Mesenteric fat pad (tissue), 1 donor: ENCODE measurements at places on chromosomes 4 and X. TPM values are rescaled to one million over a fixed set of nuclear protein-coding genes. Genes with fewer than 3 reads are reported as not detected.

Gene CLDN2
- total RNA-seq, result 1.5 TPM

Gene VCX3B
- total RNA-seq, result not detected

DNA sequence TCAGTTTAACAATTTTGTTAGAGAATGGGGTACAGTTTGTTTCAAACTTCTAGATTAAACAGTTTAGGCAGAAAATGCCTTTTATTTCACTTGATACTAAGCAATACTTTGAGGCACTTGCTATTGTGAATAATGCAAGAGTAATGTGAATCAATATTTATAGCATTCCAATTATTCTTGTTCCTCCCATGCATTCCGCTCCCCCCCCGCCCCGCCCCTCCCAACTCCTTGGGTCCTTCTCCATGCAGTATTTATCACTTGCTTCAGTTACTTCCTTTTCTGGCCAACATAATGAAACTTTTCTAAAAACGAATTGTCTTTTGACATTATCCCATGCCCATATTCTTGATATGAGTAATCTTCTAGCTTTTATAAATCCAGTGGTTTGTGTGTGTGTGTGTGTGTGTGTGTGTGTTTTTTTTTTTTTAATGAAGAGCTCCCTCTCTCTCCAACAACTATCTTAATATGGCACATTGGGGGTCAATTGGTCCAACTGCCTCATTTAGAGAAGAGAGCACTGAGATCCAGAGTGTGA is 1.6 kb downstream of the BANK1 start:
- DNase-seq, result no peak

- no peak for DNase-seq
Measured at GRCh38 chr4:151993521-151993920, 232.7 kb upstream of the GATB start.

- DNase-seq, result no peak
Measured at GRCh38 chr4:88320780-88321373, 36.5 kb upstream of the PPM1K start.

Gene SSX2
- total RNA-seq, result not detected

Gene RBM46
- total RNA-seq, result not detected

DNA sequence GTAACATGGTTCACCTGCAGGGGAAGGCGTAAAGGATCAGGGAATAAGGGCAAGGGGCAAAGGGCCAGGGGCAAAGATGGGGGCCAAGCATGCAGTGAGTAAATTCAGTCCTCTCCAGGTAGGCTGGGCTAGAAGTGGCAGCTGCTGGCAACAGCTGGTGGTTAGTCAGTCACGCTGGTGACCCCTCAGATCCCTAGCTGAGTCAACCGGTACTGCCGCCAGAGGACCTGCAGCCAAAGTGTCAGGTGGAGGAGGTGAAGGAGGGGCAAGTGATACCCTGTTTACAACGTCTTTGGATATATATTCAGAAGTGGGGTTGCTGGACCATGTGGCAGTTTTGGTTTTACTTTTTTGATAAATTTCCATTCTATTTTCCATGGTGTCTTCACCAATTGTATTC is 24.6 kb upstream of the NAP1L2 start:
- DNase-seq, result no peak

GRCh38 chr4:16199093-16199492 is 27.2 kb downstream of the TAPT1 start:
- DNase-seq, result no peak

Gene AP1S2
- total RNA-seq, result 29.0 TPM

DNA sequence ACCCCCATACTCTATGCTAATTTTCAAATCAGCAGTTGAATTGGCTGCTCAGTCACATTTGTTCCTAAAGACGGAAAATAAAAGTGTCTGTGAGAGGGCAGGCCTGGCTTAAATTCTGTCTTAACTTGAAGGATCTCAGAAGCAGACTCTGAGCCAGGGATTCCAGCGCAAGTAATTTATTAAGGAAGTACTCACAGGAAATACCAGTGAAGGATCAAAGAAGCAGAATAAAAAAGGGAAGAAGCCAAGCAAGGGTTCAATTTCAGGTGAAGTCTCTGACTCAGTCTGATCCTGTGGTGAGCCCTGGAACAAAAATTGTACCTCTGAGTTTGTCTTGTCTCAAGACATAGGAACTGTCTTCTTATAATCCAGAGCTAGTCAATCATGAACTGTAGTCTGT is 52.2 kb downstream of the IL1RAPL1 start:
- DNase-seq, result no peak

DNA sequence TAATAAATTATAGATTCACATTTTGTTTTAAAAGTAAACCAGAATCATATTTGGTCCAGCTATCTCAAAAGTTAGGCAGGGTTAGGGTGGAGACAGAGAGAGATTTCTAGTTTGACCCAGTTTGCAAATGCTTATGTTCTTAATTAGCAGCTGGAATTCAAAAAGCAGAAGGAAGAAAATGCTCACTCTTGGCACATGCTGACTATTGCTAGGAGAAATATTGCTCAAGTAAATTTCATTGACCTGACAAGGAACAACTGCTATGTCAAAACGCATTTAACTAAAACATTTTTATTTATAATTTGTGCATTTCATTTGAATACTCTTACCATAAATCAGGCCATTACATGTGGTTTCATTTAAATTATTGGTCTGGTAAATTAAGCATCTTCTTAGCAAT is 131.8 kb downstream of the GLRA3 start:
- no peak for DNase-seq

GRCh38 chr4:151175754-151176631 is 76.6 kb downstream of the RPS3A start:
- no peak for DNase-seq

Gene ALB
- total RNA-seq, result 0.48 TPM

Gene GUCY1A1
- total RNA-seq, result 12.7 TPM

- DNase-seq, result no peak
Measured at GRCh38 chr4:105594099-105595010, 41.9 kb downstream of the ARHGEF38 start.

Gene PCDH18
- 23.3 TPM for total RNA-seq

Gene PNMA3
- 0.22 TPM for total RNA-seq

DNA sequence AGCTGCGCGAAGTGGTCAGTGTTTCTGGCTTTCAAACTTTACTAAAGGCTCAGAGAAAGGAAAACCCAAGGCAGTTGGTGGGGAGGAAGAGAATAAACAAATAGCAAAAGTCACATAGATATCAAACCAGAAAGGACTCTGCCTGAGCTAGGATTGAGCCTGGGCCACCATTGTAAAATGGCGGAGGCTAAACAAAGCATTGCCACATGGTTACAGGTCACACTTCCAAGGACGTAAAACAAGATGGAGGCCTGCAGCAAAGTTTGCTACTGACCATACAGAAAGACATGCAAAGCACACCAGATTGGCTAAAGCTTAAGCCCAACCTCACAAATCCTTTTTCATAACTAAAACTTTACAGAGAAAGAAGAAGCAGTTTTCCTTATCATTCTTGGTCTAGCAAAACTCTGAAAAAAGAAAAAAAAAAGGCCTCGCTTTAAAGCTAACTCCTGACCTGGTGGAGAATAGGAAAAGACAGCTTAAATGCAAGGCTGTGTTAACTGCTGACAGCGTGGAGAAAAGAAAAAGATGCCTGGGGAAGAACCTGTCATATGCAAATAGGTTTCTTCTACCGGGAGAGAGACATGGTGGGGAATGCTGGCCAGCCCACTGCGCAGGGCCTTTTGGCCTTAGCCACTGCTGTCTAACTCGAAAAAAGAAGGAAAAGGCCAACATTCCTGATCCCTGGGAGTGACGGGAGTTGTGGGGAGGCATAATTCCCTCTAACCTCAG is 81.8 kb upstream of the SMARCA5 start:
- DNase-seq, result no peak

Gene DMRTC1B
- total RNA-seq, result not detected

DNA sequence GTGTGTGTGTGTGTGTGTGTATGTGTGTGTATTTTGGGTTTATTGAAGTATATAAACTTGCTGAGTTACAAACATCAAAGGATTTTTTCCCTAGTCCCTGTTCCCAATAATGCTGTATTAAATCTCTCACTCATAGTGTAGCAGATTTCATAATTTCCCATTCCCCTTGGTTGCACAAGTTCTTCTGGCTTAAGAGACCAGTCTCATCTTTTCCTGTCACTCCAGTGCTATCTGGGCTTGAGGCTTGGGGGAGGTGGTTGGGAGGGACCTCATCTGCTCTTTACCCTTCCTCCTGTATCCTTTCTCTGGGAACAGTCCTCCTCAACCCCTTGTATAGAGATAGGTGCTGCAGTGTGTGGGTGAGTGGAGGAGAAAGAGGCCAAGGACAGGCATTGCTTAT is 285.4 kb upstream of the BOD1L1 start:
- no peak for DNase-seq

- no peak for DNase-seq
Measured at GRCh38 chr4:1291091-1291490, 1.4 kb downstream of the MAEA start.

- DNase-seq, result no peak
Measured at GRCh38 chr4:170214101-170214500, 124.3 kb upstream of the AADAT start.

DNA sequence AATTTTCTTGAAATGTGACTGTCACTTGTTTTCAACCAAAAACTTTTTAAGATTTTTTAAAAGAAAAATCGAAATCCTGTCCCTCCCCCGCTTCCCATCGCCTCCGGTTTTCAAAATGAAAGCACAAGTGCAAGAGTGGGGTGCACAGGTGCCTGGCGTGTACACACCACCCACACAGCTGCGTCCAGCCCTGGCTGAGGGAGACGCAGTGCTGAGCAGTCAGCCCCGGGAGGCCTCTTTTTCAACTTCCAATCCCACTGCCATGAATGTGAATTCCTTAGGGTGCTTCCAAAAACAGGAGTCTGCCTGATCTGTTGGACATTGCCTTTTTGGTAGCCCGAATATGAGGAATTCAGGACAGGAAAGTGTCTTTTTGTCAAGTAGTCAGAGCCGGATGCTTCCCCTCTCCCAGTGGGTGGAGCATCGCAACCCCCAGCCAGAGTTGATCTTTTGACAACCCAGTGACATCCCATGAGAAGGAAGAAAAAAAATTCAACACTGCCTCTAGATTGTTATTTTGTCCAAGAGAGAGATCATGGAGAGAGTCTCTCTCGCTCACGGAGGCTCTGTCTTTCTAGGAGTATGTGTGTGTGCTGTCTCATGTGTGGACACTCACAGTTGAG is 8.9 kb downstream of the PRRG3 start:
- DNase-seq, result peak; percentile 76

Gene RXFP1
- not detected for total RNA-seq

DNA sequence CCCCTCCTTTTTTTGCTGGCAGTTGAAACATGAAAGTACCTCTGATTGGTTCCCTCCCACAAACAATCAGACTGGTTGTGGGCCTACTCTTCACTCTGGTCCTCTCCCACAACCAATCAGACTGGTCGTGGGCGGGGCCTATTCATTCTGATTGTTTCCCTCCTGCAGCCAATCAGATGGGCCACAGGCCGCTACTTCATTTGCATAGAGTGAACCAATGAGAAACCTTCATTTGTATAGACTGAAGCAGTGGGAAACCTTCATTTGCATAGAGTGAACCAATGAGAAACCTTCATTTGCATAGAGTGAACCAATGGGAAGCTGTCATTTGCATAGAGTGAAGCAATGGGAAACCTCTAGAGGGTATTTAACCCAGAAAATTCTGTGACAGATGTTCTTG is 55.2 kb downstream of the TRMT44 start:
- no peak for DNase-seq

DNA sequence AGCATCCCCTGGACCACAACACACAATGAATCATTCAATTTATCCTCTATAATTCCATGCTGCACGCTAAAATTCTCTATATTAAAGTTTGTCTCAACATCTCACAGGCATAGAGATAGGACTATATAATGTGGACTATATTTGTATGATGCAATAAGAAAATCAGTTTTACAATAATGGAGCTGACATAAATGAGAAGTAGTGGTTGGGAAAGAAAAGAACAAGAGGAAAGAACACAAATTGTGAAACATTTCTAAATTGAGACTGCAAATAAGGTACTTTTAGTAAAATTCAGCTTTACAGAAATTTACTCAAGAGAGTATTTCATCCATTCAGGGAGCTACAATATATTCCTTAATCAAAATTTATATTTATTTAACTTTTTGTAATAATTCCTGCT is 120.4 kb downstream of the ARAP2 start:
- no peak for DNase-seq

Gene CYBB
- 77.0 TPM for total RNA-seq

DNA sequence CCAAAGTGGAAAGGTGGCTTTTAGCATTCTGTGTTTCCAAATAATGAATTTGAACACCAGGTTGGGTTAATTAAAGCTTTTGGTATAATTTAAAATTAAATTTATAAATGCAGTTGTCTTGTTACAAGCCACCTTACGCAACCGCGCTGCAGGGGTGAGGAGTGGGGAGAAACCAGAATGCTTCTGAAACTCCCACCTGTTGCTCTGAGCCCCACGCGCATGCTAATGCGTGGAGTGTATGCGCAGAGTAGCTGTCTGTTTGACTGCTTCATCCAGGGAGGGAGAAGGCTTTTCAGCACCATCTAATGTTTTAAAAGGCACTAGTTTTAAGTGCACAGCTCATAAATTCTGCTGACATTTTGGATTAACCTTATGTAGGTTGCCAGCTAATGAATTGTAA is 12.5 kb downstream of the OGT start:
- no peak for DNase-seq

DNA sequence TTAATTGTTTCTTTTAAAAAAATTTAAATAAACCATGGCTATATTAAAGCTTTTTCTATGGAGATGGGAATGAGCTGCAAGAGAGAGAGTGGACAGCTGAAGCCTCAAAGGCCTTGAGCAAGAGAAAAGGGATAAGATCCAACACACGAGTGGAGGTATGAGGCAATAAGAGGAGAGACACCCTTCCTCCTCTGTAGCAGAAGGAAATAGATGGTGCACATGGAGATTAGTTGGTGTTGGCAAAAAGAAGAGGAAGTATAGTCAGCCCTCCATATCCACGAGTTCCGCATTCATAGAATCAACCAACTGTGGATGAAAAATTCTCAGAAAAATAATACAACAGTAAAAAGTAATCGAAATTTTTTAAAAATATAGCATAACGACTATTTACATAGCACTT is 3.2 kb downstream of the CXorf38 start:
- no peak for DNase-seq

Gene ITGB1BP2
- 0.84 TPM for total RNA-seq

DNA sequence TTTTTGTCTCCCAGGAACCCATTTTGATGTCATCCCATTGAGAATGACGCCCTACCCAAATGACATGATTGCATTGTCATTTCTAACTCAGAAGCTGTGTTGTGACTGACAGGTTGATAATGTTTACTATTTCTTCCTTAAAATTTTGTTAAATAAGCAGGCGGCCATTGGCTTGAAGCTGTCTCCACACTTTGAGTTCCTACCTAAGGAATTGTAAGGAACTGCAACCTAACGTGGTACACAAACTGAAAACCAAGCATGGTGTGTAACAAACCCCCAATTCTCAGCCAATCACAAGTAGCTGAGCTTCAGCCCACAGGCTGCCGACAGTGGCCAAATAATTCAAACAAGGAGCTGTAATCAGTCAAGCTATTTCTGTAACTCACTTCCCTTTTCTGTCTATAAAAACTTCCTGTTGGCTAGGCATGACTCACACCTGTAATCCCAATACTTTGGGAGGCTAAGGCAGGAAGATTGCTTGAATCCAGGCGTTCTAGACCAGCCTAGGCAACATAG is 2.9 kb upstream of the MND1 start:
- DNase-seq, result no peak

Gene GLUD2
- total RNA-seq, result 5.6 TPM

Gene AVPR2
- 7.2 TPM for total RNA-seq

- no peak for DNase-seq
Measured at GRCh38 chr4:4606321-4606720, 64.5 kb upstream of the STX18 start.
